ENCODE measurements at places on chromosomes 13 and 19.

DNA sequence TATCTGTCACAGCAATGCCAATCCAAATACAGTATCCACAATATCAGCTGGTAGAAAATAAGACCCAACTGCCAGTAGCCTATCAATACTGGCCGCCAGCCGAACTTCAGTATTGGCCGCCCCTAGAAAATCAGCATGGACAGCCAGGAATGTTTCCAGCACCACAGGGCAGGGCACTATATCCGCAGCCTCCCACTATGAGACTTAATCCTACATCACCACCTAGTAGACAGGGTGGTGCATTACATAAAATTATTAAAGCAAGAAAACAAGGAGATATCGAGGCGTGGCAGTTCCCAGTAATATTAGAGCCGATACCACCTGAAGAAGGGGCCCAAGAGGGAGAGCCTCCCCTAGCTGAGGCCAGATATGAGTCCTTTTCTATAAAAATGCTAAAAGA is 111.3 kb downstream of the ZNF486 start:
- DNase-seq = no peak

- DNase-seq = no peak
These were observed 10.2 kb upstream of the OR10H5 start for GRCh38 chr19:15776991-15777970.

- peak; percentile 1 for DNase-seq
These were observed 10.4 kb upstream of the GPR32 start for GRCh38 chr19:50759886-50760285.

GRCh38 chr13:86839221-86839620 is 832.0 kb upstream of the SLITRK5 start:
- DNase-seq = no peak

DNA sequence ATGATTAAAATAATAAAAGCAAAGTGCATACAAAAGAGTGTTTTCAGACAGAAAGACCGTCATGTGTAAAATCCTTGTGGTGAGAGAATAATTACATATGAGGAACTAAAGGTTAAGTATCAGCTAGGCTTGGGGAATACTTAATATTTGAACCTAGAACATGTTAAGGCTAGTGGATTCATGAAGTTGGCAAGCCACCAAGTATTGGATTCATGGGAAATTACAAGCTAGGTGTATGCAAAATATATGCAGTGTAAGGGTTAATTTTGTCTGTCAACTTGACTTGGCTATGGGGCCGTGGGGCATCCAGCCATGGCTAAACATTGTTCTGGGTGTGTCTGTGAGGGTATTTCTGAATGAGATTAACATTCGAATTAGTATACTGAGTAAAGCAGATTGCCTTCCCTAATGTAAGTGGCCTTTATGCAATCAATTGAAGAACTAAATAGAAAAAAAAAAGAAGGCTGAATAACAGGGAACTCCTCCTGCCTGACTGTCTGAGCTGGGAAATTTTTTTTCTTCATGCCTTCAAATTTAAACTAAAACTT is 533.5 kb upstream of the KLF12 start:
- DNase-seq = no peak

DNA sequence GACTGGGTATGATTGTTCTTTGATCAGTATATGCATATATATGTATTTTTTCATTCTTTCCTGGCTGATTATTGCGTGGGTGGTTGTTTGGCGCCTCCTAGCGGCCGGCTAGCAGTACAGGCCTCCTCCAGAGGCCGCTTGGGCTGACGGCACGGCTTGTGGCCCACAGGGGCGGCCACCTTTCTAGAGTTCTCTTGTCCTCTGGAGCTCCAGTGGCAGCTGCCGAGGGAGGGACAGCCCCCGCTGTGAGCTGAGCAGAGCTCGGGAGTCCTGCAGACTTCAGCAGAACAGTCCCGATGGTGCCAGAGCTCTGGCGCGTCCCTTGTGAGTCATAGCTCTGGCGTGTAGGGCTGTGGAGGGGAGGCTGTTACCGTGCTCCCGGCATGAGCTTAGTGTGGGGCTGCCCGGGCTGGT is 22.5 kb upstream of the ZNF429 start:
- no peak for DNase-seq

DNA sequence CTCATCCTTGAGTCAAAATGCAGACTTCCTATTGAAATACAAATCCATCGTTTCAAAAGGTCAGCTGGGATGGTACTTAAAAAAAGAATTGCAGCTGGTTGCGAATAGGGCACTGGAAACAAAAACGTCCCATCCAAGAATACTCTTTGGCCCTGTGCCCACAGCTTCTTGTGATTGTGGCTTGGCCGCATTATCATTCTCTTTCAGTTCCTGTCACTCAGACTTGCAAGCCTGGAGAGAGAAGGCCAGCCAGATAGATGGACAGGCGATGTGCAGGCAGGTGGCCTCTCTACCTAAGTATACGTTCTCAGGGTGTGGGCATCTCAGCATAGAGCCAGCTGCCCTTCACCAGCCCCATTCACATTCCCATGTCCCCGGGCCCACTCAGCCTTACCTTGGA is 208.5 kb upstream of the ZNF536 start:
- DNase-seq = peak; percentile 74

GRCh38 chr19:17376935-17377600 is at the start of gene PLVAP:
TSS of gene PLVAP (minus strand) at chr19:17377342. CDS start at chr19:17377288, 54 bp downstream.
- DNase-seq = no peak

DNA sequence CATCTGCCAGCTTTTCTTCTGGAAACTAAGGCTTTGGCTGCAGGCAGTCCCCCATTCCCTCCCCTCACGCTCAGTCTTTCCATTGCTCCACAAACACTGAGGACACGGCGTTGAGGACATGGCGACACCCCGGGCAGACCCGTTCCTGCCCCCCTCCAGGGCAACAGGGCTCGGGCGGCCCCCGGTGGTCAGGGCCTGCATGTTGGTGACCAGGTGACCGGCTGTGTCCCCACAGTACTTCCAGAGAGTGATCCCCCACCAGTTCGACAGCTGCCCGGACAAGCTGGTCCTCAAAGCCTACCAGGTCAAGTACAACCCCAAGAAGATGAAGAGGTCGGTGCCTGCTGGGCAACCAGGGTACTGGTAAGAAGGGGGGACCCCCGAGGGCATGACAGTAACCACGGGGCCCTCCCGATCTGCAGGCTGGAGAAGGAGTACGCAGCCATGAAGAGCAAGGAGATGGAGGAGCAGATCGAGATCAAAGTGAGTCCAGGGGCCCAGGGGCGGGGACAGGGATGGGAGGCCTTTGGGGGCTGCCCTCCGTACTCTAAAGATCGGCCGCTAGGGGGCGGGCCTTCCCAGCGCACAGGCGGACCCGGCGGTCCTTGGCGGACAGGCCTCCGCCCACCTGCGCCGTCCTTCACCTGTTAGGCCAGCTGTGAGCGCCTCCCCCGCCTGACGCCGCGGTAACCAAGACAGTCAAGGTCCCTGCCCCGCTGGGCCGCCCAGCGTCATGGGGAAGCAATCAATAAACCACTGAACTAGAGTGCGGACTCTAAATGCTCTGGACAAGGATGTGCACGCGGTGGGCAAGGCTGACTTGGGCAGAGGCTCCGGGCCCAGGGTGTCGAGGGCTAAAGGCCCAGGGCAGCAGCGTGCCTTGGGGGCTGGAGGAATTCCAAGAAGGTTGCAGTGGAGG is 21.1 kb downstream of the PRR36 start:
- no peak for DNase-seq

DNA sequence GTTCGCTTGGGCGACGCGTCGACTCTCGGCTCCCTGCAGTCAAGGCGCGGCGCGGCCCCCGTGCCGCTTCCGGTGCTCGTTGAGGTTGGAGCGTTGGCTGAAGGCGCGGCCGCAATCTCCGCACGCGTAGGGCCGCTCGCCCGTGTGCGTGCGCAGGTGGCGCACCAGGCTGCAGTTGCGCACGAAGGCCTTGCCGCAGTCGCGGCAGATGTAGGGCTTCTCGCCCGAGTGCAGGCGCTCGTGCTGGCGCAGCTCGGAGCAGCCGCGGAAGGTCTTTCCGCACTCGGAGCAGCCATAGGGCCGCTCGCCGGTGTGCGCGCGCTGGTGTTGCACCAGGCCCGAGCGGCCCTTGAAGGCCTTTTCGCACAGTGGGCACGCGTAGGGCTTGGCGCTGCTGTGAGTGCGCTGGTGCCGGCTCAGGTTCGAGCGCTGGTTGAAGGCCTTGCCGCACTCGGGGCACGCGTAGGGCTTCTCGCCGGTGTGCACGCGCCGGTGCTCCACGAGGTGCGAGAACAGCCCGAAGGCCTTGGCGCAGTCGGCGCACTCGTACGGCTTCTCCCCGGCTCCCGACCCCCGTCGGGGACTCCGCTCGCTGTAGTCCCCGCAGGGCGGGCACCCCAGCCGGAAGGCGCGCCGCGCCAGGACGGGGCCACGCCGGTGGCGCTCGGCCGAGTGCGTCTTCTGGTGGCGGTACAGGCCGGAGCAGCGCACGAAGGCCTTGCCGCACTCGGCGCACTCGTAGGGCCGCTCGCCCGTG is 5.3 kb upstream of the ZNF497 start:
- no peak for DNase-seq

DNA sequence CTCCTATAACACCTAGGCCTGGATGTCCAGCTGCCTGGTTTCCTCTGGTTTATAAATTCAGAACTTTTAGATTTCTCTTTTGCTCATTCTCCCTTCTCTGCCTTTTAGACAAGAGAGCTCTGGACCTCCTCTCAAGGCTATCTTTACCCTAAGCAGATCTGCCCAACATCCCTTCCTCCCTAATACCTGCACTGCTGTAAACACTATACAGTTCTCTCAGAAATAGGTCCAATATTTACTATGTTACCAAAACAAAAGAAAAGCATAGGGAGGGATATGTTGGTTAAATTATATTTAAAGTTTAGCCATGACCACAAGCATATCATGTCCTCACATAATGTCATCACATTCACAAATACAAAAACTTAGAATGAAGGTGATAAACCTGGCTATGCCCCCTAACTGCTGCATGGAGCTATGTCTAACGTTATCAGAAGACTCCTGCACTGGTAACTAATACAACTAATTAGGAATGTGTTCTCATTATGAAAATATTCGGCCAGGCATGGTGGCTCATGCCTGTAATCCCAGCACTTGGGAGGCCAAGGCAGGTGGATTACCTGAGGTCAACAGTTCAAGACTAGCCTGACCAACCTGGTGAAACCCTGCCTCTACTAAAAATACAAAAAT is 18.0 kb downstream of the KPNA3 start:
- no peak for DNase-seq

- no peak for DNase-seq
These were observed 76.6 kb upstream of the POMP start for GRCh38 chr13:28582225-28582891.

GRCh38 chr13:39035204-39035603 is 2.7 kb downstream of the PROSER1 start:
- DNase-seq = no peak

- DNase-seq = no peak
These were observed 478.4 kb downstream of the TSHZ3 start for GRCh38 chr19:30870876-30871275.

DNA sequence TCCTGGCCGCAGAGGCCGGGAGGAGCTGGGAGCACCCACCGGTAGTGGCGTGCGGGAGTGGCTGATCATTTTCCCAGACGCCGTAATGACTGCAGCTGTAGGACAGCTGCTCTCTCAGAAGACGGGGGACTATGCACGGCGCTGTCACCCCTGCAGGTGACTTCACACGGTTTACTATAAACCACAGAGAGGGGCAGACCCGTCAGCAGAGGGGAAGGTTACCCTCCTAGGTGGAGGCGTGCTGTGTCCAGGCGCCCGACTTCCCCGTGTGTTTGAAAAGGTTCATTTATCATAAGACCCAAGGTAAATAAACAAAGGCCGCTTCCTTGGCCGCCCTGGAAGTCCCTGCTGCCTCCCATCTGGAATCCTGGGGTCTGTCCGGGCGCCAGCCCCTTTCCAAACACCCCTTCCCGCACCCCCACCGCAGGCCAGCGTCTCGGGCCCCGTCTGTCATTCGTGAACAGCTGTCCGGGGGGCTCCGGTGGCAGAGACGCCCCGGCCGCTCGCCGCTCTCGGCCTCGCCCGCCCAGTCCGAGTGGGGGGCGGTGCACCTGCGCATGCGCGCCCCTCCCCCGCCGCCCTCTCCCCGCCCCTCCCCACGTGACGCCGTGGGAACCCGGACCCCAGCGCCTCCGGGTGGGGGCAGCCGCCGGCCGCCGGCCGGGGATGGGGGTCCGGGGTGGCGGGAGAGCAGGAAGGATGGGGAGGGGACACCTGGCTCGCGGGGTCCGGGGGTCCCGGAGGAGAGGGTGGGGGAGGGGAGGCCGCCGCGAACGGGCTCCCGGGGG is 915 bp downstream of the SHC2 start:
- no peak for DNase-seq

GRCh38 chr13:32150794-32151193 is 119.2 kb downstream of the FRY start:
- DNase-seq = no peak

DNA sequence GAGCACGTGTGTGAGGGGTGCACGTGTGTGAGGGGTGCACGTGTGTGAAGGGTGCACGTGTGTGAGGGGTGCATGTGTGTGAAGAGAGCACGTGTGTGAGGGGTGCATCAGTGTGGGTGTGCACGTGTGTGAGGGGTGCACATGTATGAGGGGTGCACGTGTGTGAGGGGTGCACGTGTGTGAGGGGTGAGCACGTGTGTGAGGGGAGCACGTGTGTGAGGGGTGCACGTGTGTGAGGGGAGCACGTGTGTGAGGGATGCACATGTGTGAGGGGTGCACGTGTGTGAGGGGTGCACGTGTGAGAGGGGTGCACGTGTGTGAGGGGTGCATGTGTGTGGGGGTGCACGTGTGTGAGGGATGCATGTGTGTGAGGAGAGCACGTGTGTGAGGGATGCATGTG is 15.7 kb downstream of the RASA3 start:
- DNase-seq = no peak

GRCh38 chr13:34748596-34748995 is 193.5 kb upstream of the NBEA start:
- peak; percentile 72 for DNase-seq

- no peak for DNase-seq
These were observed 21.5 kb upstream of the GSX1 start for GRCh38 chr13:27770809-27771208.

DNA sequence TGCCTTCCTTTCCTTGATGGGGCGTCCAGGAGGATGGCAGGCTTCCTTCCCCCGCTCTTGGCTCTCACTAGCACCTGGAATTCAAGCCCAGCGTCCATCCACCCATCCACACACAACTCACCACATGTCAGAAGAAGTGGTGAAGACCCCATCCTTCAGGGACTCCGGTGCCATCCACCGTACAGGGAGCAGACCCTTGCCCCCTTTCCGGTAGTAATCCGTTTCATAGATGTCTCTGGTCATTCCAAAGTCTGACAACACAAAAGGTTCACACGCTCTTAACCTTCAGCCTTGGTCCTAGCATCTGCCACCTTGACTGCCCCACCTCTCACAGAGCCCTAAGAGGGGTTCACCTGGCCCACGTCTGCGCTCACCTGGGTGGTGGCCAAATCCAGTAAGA is 51.0 kb downstream of the ZNF557 start:
- no peak for DNase-seq

- no peak for DNase-seq
These were observed 35.9 kb upstream of the DCT start for GRCh38 chr13:94515374-94515773.
